ENCODE measurements at places on chromosomes 4 and X.

DNA sequence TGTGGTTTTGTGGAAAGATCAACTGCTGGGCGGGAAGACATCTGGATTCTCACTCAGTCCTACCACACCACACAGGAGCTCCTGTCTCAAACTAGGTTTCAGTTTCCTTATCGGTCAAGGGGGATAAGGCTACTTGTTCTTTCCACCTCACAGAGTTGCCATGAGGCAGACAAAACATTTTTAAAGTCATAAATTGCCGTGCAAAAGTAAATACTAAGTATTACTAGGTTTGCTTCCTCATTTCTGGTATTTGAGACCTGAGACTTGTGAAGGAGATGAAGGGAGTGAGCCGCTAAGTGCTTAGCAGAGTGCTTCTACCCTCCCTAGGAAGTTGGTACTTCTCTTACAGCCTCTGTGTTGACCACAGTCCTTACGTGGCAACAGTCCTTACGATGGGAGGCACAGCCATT lies 1.5 kb downstream of the LAP3 start:
- no peak for DNase-seq

DNA sequence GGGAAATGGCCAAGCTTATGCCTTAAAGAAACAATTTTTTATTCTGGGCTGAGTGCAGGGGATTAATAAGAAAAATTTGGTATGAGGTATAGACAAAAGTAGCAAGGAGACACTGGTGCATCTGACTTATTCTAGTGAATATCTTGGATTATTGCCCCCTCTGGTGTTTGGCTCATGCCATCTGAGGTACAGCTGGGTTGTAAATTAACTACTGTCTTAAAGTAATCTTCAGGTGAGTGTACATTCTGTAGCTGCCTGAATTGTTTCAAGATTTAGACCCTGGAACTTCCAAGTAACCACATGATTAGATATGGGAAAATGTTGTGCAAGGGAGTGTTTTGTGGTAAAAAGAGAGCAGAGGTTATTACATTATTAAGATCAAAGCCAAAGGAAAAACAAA lies 988.7 kb downstream of the FAM133A start:
- DNase-seq = no peak

DNA sequence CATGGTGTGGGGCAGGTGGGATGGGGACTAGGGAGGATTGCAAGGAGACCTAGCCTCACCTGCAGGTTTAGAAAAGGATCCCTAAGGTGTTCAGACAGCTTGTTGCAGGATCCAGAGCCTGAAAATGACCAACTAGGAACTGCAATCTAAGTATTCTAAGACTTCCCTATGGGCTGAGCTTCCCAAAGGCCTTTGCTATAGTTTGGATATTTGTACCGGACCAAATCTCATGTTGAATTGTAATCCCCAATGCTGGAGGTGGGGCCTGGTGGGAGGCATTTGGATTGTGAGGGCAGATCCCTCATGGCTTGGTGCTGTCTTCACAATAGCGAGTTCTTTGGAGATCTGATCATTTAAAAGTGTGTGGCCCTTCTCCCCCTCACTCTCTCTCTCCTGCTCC lies 52.1 kb downstream of the GPC3 start:
- DNase-seq = no peak

GRCh38 chr4:627347-628125 lies 2.2 kb downstream of the PDE6B start:
- no peak for DNase-seq

- DNase-seq = no peak
Measured at GRCh38 chr4:150082241-150082640, 4.0 kb downstream of the DCLK2 start.

GRCh38 chrX:71540801-71541200 lies 7.9 kb downstream of the OGT start:
- no peak for DNase-seq

DNA sequence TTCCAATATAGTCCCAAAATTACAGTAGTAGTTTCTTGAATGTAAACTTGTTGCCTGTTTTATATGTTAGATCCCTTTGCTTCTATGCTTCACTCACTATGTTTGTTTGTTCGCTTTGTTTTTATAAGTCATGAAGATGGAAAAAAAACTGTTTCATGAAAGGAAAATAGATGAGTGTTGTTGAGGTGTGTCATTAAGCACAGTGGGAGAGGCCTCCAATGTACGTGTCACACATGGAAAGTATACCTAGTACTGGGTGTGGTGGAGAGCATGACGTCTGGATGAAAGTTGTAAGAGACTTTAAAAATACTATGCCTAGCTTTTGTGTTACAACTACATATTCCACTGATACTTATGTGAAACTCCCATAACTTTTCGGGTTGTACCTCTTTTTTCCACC lies 28.4 kb downstream of the PLS3 start:
- DNase-seq = no peak

DNA sequence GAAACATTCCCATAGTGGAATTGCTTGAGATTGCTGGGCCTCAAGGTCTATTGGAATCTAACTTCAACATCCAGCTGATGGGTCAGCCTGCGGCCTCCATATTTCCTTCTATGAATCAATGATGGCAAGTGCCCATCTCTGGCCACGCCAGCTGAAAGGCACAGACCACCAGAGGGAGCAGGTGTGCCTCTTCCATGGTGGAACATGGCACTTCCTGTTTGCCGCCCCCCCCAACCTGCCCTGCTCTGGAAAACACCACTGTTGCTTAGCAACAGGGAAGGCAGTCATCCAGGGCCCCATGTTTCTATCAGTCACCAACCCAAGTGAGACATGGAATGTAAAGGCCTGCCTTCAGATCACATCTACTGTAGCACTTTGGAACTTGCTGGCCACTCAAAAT lies 11.6 kb downstream of the PAGE4 start:
- peak; percentile 63 for DNase-seq

DNA sequence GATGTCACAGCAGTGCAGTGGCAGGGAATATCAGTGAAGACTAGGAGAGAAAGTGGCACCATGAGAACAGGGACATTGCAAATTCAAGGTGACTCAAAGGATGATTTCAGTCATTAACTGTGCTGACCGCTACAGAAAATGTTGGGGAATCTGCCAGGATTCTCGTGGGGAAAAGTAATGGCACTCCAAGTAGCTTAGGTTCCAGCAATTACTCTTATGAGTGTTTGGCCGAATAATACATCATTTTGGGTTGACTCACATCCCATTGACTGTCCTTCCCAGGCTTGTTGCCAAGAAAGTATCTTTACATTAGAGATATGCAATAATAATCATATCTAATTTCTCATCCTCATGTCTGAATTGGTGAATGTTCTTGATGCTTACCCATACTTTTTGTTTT lies 1411.1 kb upstream of the PCDH7 start:
- no peak for DNase-seq

DNA sequence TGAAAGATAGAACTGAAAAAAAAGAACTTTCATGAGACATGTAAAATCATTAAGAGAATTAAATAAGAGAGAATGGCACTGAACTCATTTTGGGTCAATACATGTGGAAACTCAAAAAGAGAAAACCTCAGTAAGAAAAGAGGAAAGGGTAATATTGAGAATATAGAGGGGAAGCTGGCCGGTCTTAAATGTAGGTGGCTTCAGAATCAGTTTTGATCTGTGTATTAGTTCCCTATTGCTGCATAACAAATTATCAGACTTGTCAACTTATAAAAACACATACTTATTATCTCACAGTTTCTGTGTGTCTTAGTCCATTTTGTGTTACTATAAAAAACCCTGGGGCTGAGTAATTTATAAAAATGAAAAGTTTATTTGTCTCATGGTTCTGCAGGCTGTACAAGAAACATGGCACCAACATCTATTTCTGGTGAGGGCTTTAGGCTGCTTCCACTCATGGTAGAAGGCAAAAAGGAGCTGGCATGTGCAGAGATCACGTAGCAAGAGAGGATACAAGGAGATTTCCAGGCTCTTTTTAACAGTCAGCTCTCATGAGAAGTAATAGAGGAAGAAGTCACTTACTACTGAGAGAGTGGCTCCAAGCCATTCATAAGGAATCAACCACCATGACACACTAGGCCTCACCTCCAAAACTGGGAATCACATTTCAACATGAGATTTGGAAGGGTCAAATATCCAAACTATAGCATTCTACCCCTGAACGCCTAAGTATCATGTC lies 29.6 kb downstream of the SATL1 start:
- no peak for DNase-seq

GRCh38 chrX:13597874-13598273 lies 28.5 kb downstream of the EGFL6 start:
- DNase-seq = no peak

DNA sequence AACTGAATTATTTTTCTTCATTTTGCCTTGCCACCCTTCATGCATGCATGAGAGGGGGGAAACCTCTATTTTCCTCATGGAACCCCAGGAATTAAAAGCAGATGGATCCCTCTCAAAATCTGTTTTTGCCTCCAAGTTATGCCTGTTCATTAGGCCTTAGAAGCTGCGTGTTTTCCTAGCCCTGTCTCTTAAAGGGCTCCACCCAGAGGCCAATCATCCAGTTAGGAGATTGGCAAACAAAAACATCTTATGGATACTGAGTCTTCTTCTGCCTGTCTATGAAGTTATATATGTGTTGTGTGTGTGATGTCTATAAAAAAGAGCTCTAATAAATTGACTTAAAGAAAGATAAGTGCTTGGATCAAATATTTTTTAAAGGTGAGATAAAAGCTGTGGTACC lies 142.9 kb downstream of the ANAPC10 start:
- no peak for DNase-seq

DNA sequence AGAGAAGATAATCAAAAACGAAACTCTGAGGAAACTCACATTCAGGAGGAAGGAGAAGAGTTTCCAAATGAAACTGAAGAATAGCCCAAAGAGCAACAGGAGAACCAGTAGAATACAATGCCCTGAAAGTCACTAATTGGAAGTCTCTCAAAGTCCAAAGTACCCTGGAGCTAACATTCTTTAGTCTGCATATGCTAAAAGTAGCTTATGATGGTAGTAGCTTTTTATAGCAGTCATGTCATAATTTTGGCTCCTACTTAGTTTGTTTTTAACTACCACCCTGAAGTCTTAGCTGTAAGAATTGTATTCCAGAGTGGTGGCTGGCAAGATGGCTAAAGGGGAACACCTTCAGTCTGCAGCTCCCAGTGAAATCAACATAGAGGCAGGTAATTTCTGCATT lies 100.3 kb upstream of the FGF16 start:
- DNase-seq = no peak

DNA sequence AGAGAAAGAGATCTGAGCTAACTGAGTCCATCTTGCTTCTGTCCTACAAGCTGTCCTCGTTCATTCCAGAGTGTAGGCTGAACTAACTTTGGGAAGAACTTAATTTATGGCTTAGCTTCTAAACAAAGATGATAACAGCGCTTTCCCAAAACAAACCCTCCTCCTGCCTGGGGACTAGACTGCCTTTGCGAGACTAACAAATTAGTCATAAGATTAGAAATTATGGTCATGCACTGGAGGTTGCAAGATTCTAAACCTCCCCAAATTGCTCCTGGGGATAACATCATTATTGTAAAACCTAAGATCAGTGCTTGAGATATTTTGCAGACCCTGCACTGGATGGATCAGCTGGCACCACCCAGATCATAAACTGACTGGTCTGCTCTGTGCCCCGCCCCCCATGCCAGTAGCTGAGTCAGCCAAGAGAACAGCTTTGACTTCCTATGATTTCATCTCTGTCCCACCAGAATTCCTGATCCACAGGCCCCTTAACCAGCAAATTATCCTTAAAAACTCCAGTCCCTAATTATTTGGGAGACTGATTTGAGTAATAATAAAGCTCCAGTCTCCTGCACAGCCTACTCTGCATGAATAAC lies 883.3 kb downstream of the TRIML1 start:
- DNase-seq = no peak

GRCh38 chrX:141176586-141177451 lies at the start of gene LDOC1:
Gene LDOC1, minus strand, starts transcription at chrX:141177129. Its CDS starts 108 bp downstream, at chrX:141177021.
- peak; percentile 86 for DNase-seq

DNA sequence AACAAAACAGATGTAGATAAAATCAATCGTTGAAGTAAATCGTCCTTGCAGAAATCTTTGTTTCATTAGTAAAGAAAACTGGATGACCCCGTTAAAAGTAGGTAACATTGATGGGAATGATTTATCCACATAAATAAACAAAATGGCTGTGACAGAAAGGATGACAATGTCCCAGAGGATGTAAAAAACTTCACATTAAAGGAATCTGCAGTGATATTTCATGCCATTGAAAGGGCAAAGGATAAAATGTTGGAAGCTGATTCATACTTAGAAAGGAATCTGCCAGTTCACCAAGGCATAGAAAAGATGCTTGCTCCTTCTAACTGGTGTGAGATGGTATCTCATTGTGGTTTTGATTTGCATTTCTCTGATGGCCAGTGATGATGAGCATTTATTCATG lies 24.2 kb upstream of the EPGN start:
- no peak for DNase-seq

- no peak for DNase-seq
Measured at GRCh38 chr4:62051332-62051731, 851.2 kb downstream of the ADGRL3 start.

DNA sequence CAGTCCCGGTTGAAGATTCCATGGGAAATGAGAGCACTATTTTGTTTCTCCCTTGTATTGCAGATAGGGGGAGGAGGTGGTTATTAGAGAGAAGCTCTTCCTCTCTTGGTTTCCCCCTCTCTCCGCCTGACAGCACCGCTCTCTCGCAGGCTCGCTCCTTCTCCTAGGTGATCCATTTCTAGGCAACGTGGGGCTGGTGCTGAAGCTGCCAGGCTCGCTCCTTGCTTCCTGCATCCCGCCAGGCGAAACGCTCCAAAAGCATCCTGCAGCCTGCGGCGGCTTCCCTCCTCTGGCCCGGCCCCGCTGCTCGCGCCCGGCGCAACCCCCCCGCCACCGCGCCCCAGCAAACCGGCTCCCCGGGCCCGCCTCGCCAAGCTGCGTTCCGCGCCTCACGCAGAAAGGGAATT lies at the start of gene GRID2:
Gene GRID2 (plus strand): TSS at position 346 of the 407 bp plus-strand sequence.
- DNase-seq = no peak

- DNase-seq = no peak
Measured at GRCh38 chr4:105666693-105667092, 41.8 kb downstream of the INTS12 start.

DNA sequence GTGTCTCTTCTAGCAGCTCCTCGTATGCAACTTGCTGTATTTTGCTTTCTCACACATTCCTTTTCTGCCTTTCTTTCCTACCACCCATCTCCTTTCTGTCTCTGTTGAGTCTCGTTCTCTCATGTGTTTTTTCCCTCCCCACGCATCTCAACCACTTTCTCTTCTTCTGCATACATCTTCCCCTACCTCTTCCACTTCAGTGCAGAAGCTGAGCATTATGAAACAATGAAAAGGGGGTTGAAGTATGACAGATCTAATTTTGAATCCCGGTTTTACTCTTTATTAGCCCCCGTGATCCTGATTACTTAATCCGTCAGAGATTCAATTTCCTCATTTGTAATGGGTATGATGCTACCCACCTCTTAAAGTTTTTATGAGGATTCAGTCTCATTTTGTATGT lies 7.3 kb downstream of the FAM241A start:
- DNase-seq = no peak

GRCh38 chrX:9467751-9468150 lies 2.9 kb downstream of the TBL1X start:
- no peak for DNase-seq

All from H1 (cell line).